HFFc6 (cell line): ENCODE measurements at places on chromosomes 1 and 21. TPM values are rescaled to one million over a fixed set of nuclear protein-coding genes. Genes with fewer than 3 reads are reported as not detected.

LRRC71 gene
- 0.24 to 0.39 TPM in 2 of 3 replicates, not detected in the other for total RNA-seq

INAVA gene
- total RNA-seq, result not detected in 3 replicates

CFHR4 gene
- total RNA-seq, result not detected in 3 replicates

- no peak for DNase-seq
Observed at GRCh38 chr1:154353966-154354365, 28.6 kb downstream of the ATP8B2 start.

DNA sequence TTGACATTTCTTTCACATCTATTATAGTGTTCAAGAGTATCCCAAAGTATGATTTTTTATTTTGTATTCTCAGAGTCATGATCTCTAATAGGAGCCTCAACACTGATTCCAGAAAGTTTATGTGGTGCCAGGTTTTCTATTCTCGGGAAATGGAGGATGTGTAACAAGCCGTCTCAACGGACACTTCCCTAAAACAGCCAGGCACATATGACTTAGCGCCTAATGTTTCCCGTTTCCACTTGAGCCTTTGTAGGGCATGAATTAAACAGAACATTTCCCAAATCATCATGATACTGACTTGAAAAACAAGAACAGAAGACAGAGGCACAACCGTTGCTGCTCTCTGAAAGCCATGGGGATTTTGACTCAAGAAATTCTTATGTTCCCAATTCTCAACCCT is 8.0 kb downstream of the CYYR1 start:
- no peak for DNase-seq

DNA sequence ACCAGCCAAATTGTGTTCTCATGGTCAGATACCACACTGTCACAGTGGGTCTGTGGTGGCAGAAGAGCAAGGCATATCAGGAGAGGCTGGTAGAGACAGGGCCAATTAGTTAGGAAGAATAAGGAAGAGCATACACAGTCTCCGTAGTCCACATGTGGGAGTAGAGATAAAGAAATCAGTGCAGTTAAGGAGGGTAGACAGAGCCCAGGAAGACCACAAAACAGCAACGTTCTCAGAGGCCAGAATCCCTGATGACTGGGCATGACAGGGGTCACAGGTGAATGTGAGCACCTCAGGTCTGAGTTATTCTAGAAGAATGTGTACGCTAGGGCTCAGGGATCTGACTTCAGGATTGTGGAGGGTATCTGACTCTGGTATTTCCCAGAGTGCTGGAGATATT is 31.7 kb downstream of the CD48 start:
- no peak for DNase-seq

DNA sequence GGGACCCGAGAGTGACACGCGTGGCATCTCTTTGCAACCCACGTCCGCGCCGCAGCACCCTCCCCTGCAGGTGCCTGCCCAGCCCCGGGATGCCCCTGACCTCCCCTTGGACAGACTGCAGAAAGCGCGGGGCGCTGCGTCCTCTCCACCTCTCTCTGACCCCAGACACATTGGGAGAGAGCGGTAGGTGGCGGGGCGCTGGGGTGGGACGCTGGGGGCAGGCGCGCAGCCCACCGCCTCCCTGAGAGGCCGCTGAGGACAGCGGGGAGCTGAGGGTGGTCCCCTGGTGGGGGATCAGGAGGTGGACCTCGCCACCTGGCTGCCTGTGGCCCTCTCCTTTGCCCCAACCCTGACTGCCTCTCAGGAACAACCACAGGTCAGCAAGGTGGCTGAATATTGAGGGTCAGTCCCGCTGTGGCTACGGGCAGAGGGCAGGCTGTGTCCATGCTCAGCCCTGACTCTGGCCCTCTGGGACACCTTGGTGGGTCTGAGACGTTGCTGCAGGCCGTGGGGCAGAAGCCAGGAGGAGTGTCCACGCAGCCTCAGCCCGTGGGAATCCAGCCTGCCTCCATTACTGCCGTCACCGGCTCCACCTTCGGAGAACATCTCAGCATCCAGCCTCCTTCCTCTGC is 761 bp upstream of the UBE2J2 start:
- DNase-seq, result no peak
